ENCODE measurements at places on chromosomes 6 and 20.
A peak's percentile ranks its signal among the peaks of the same experiment; 100 is the strongest.

- DNase-seq = no peak
Measured at GRCh38 chr6:563863-564262, 93.0 kb downstream of the HUS1B start.

DNA sequence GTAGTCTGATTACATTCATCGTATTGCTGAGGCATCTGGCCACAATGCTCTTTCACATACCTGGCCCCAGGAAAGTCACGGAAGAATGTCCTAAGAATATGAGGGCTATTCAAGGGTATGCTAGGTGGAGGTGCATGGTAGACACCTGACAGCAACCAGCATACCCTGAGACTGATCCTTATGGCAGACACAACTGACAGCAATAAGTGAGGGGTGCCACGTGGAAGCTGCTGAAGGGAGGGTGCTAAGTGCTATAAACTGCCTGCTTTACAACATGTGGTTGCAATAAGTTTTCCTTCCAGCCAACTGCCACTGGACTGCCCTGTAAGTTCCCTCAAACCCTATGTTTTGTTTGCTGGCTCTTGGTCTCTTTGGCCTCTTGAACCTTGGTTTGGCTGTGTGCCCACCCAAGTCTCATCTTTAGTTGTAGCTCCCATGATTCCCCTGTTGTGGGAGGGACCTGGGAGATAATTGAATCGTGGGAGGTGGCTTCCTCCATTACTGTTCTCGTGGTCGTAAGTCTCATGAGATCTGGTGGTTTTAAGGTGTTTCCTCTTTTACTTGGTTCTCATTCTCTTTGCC lies 201.3 kb upstream of the MOCS1 start:
- no peak for DNase-seq

GRCh38 chr20:8547035-8547650 lies 415.1 kb downstream of the PLCB1 start:
- DNase-seq = no peak

- DNase-seq = peak; percentile 100
Measured at GRCh38 chr6:7617801-7618764, 28.1 kb downstream of the SNRNP48 start.

DNA sequence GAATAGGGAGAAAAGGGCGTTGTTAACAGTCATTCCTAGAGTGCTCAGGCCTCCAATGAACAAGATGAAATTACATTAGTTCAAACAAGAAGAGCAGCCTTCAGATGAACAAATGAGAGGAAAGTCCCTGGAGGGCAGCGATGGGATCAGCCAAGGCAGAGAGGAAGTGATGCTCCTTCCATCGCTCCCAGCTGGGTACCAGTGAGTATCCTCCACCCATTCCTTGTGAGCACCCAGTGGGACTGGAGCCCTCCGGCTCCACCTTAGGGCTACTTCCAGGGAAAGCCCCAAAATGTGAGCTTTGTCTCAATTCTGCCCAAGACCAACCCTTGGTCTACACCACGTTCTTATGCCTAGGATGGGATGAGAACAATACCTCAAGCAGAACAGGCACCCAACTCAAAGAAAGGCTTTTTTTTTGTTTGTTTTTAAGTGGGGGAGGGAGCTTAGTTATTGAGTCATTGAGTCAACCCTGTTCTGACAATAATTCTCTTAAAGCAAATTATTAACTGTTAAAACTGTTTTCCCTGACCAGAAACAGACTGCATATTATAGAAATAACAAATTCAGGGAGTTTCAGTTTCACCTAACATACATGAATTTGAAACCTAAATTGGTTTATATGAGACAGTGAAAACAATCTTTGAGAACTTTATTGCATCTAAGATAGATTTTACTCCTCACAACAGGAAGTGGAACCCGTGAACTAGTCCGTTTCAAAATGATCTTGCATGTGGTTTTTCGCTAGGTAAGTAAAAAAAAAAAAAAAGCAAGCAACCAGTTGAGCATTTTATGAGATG lies 106.9 kb downstream of the IPCEF1 start:
- no peak for DNase-seq

DNA sequence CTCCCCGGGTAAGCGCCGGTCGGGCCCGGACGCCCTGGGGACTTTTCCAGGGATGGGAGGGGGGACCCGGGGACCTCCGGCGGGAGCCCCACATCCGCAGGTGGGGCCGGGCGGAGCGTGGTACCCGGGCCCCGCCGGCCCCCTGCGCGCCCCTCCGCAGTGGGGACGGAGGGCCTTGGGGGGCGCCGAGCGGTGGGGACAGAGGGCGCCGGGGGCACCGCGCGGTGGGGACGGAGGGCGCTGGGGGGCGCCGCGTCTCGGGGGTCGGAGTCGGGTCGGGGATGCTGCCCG lies 270 bp downstream of the PLEKHG1 start:
- DNase-seq = no peak

DNA sequence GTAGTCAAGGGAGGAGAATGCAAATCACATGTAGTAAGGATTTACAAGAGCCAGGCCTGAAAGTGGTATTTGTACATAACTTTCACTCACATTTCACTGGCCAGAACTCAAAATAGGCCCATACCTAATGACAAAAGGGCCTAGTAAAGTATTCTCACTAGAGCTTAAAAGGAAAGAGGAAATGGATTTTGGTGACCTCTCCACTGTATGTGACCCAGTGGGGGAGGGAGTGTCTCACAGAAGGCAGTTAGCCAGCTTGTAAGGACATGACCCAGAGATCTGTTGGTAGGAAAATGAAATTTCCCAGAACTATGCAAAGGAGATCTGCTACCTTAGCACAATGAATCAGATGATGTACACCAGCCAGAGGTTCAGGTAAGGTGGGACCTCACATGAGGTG lies 124.4 kb downstream of the PTPRT start:
- no peak for DNase-seq

DNA sequence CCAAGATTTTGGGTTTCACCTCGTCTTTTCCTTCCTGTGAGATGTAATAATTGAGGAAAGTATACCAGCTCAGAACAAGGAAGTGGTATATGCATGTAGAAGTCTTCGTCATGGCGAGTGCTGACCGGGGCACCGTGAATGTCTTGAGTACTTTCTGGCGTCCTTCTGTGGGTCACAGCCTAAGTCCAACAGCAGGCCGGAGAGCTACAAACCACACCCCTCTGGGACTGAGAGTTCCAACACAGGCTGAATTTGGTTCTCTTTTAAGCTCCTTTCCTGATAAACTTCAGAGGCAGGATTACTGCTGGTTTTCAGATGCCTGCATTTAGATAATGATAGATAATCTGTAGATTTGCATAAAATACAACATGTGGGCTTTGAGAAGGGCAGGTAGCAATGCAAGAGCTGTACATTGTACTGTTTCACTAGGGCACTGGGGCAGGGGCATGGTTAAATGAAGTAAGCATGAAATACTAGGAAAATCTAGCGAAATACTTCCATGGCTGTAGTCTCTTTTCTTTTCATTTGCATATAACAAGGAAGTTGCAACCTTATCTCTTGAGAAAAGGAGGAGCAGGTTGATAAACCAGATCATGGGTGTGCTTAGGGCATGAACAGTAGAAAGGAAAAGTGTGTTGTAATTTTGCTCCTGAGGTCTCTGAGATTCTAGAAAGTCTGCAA lies at the start of gene ADTRP:
ADTRP (minus strand) TSS at position 156 of the 681 bp plus-strand sequence; CDS start at position 112, 44 bp downstream.
- DNase-seq = no peak

DNA sequence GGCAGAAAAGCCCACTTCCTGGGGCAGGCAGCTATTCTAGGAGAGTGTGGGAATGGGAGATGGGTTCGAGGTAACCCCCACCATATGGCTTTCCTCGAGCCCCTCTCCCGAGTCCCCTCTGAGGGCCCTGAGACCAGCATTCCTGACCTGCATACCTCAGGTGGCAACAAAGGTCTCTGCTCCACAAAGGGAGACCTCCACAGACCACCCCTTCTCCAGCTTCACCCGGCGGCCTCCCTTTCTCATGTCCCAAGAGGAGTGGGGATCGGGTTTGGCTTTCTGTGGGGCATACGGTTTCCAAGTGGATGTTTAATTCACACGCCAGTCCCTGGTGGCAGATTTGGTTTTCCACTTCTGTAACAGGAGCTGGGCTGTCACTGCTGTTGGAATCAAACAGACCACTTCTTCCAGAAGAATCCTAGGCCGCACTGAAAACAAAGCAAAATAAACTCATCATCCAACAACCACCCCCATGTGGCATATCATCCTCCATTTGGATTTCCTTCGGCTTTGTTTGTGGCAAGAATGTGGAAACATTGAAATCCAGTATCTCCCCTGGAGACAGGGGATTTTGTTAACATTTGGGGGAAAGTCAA lies 83.2 kb downstream of the DLL1 start:
- no peak for DNase-seq

DNA sequence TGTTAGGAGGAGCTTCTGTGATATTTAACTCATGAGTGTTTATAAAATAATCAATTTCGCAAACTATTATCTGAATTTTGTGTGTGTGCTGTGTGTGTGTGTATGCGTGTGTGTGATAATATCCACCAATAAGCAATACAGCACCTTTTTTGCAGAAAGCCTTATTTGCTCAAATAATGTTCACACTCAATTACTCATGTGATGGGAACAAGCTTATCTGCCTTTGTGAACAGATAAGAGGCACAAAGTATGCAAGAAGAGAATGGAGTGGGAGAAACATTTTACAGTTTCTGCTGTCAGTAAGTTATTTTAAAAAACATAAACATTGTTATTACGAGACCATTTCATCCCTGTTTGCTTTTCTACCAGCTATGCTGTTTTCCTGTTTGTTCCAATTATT lies 36.7 kb upstream of the PTPRK start:
- DNase-seq = no peak

GRCh38 chr6:4128072-4128471 lies 7.3 kb downstream of the ECI2 start:
- DNase-seq = no peak

DNA sequence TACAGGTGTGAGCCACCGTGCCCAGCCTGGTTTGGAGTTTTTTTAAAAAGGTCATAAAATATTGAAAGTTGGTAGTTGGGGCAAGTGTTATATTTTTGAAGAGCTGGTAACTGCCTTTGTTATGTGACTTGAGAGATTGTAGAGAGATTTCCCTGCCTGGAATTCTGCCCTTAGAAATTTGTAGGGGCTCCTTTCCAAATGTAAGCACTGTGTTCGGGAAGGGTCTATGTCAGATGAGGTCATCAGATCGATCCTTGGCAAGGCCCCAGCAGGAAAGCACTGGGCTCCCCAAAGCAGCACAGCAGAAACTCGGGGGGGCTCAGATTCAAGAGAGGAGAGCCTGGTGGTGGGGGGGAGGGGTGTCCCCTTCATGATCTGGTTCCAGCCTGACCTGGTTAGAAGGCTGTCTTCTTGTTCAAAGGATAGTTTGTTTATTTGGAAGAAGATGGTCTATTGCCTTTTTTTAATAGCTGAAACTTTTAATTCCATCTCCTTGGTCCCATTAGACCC lies 220.2 kb downstream of the UST start:
- no peak for DNase-seq

DNA sequence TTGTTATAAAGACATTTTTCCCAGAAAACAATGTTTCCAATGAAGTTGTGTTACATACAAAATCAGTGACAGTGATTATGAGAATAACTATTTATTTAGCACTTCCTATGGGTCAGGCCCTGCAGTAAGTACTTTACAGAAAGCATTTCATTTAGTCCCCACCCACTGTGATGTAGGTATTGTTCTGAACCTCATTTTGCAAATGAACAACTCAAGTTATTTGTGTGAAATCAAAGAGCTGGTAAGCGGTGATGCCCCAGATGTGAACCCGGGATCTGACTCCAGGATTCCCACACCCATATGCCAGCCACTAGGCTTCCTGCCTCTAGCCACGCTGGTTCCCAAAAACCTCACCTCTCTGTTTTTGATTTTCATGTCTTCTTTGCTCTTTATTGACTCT lies 30.9 kb downstream of the FAXC start:
- DNase-seq = no peak

DNA sequence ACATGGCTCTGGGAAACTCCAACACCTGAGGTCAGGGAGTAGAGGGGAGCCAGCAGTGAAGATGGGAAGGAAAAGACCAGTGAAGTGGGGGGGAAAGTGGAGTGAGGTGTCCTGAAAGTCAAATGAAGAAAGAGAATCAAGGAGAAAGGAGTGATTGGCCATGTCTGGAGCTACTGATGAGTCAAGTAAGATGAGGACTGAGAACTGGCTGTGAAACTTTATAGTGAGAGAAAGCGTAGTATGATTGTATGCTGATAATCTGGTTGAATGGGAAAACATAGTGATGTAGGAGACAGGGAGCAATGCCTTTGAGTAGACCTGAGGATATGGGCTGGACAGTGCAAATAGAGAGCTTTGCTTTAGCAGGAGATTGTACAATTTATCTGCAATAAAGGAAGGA lies 183.6 kb upstream of the GMDS start:
- DNase-seq = no peak

GRCh38 chr20:43681468-43681942 lies 14.6 kb downstream of the MYBL2 start:
- no peak for DNase-seq

GRCh38 chr6:158634695-158635426 lies 9.7 kb downstream of the DYNLT1 start:
- no peak for DNase-seq

All from M059J (cell line).